IPS DF 19.7 (cell line): ENCODE measurements at places on chromosomes 6 and 20.

DNA sequence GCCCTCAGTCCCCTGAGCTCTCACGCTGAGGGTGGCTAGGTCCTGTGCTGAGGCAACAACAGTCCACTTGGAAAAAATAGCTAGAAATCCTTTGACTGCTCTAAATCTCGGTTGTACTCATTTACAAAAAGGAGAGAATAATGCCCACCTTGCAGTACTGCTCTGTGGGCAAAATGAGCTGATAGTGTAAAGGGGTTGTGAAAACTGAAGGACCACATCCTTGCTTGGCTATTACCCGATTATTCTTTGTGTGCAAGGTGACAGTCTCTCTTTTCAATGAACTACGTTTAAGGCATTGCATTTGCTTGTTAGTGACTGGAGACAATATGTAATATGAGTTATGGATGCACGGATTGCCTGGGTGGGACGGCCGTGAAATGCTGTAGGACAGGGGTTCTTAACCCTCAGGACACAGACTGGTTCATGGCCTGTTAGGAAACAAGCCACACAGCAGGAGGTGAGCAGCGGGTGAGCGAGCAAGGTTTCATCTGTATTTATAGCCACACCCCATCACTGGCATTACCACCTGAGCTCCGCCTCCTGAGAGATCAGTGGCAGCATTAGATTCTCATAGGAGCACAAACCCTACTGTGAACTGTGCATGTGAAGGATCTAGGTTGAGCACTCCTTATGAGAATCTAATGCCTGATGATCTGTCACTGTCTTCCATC, 14.6 kb downstream of the SAMD3 start:
- DNase-seq: no peak

DNA sequence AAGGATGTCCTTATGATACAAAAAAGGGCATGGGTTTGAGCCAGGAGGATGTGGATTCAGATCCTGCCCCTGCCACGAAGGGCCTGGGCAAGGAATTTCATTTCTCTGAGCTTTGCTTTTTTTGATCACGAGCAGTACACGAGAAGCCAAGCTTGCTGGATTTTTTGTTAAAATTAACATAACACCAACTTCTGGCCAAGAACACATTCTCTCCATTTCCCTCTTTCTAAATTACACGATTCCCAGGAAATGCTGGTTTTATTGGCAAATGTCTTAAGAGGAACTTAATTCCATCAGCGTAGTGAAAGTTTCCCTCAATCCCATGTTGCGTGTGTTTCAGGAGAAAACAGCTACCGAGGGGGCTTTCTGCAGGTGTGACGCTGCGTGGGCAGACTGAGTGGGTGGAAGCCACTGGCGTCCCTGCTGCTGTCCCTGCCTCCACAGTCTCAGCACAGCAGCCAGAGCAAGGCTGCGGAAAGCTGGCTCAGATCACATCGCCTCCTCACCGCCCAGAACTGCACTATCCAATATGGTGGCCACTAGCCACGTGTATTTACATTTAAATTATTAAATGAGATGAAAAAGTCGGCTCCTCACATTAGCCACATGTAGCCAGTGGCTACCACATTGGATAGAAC, 120.8 kb upstream of the INSM1 start:
- no peak for DNase-seq

- DNase-seq: no peak
These were observed 49.9 kb upstream of the PMEPA1 start for GRCh38 chr20:57759724-57760123.

DNA sequence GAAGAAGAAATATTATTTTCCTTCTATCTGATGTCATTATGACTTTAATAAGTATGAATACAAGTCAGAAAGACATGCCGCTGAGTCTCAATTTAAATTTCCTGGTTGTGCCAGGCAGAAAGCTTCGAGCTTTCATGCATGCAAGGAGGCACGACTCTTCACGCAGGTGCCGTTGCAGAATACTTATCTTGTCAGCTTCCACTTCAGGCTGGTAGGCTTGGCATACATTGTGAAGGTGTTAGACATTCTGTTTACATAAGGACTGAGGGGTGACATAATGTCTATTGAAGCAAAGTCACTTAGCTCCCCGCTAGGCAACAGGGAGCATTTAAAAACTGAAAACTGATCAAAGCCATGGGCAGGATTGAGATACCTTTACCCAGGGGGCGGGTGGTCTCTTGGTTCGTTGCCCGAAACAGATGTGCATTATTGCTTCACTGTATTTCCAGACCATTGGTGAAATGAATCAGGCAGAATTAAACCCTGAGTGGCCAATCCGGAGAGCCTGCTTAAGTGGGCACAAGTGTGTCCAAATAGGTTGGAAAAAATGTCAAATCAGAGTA, 16.4 kb downstream of the BMP6 start:
- DNase-seq: no peak

GRCh38 chr6:17971128-17972073, 16.0 kb downstream of the KIF13A start:
- no peak for DNase-seq

DNA sequence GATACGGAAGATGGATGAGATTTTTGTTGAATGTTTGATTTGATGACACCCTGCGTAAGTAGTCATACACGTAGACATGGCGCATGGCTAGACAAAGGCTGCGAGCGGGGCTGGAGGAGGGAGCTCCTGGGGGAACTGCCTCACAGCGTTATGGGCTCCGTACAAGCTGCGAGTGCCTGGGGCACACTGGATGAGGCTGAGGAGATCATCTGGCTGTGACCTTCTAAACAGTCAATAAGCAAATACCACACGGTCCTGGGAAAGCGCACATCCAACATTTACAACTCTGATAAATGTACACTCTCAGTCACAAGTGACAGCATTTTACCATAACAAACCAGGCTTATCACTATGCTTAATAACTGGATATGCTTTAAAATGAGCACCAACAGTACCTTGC, 37.1 kb downstream of the SMLR1 start:
- DNase-seq: no peak

DNA sequence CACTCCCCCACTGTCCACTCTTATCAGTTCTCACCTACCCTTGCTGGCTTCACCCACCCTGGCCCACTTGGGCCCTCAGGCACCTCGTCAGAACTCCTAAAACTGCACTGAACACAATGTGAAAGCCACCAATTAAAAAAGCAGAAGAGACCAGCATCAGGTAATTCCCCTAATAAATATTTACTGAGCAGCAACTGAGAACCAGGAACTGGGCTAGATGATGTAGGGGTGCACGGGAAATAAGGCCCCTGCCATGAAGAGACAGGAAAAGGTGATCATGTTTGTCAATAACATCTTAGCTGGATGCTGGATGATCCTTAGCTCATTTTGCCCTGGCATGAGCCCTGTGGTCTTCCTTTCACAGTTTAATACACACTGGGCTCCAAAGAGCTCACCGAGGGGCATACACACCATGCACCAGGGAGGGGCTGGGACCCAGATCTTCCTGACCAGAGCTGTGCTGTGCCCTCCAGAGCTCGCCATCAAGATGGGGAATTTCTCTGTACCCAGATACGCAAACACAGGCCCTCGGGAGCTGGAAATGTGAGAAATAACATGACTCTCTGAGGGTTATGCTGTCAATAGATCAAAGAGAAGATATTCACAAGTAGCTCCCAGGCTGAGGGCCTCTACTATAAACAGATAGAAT, 113.6 kb upstream of the SLC22A16 start:
- DNase-seq: no peak

- DNase-seq: no peak
These were observed 85.1 kb upstream of the JARID2 start for GRCh38 chr6:15160812-15161211.

DNA sequence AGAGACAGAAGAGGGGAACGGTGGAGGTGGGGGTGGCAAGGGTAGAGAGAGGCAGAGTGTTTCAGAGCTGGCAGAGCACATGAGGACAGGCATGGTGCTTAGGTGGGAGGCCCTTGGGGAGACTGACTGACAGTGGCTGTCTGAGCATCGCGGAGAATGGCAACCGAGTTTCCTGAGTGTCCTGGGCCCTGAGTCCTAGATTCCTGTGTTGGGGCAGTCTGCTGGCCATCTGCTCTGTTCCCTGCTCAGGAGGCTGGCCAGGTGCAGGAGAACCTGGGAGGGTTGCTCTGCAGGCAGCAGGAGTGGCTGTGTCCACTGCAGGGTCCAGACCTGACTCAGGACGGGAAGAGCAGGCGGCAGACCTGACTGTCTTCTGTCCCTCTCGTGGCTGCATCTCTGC, 248.9 kb downstream of the LRFN2 start:
- no peak for DNase-seq

GRCh38 chr20:49987868-49988690, 5.3 kb downstream of the SNAI1 start:
- DNase-seq: no peak

GRCh38 chr6:40626886-40627285, 39.7 kb upstream of the LRFN2 start:
- no peak for DNase-seq

- no peak for DNase-seq
These were observed 176.6 kb upstream of the ADGRB3 start for GRCh38 chr6:68458447-68458846.

DNA sequence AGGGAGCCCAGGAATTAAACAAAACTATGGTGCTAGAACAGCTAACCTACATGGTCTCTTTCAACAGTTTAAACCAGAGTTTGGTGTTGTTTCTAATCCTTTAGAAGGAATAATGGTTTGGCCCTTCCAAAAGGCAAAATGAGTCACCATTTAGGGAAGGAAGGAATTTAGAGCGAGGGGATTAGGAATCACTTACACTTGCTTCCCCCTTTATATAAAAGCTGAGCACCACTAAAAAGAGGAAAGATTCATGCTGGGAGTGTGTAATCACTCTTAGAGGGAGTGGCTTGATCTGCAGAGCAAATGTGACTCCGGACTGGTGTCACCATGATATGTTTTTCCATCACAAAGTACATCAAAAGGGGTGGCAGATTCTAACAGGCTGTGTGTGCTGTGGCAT, 63.6 kb downstream of the F13A1 start:
- no peak for DNase-seq

GRCh38 chr6:2155206-2155605, 90.2 kb downstream of the GMDS start:
- DNase-seq: no peak

- no peak for DNase-seq
These were observed 73.0 kb upstream of the BCLAF1 start for GRCh38 chr6:136362421-136363356.

DNA sequence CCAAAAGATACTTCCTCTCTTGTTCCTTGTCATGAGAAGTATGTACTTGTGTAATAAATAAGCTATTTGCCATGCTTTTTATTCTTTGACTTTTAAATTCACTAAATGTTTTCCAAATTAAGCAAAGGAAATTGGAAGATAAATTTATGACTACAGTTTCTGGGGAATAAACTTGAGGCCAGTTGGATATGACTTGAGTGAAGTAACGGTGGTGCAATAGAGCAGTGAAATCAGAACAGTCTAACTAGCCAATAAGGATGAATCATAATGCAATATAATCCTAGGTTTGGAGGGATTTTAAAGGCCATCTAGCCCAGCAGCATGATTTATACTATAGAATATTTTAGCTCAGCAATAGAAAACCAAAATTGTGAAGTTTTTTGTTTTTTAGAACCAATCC, 183.8 kb upstream of the TCF21 start:
- DNase-seq: no peak

DNA sequence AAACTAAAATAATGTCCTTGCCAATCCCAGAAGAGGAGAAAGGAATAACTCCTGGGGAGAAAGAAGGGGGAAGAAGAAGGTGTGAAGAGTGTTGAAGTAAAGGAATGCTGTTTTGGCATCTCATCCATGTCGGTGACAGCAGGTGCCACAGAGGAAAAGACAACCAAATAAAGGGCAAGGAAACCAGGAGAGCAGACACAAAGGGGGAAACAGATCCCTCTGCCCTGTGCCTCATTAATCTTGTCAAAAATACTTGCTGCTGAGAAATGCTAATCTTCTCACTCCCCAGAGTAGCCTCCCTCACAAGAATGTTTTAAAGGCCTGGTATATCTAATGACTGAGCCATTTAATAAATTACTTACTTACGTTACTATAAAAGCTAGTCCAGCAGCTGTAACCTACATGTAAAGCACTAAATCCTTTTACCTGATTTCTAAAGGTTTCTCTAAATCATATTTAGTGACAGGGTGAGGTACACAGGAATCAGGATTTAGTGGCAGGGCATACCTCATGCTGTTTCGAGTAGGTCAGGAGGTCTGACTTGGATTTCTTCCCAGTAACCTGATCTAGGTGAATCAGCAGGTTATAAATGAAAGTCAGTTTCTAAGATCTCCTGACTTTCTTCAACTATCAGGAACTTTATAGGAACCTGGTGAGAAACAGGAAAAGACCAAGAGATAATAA, 377.1 kb downstream of the CENPW start:
- DNase-seq: no peak

- no peak for DNase-seq
These were observed 206.9 kb downstream of the TMEM242 start for GRCh38 chr6:157116426-157116825.

DNA sequence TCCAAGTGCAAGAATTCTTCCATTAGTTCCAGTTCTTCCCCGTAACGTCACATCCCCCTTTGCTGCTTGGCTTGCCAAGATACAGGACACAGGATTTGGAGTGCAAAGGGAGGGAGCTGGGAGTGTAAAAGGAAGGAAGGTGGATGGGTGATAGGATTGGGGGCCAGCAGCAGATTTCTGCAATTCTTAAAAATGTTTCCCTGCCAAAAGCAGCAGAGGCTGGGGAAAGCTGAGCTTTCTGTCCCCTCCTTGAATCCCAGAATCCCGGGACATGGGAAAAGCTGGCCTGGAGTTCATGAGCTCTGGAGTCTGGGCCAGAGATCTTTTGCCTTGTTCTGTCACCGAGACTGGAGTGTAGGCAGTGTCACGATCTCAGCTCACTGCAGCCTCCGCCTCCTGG, 60.0 kb upstream of the EPB41L1 start:
- no peak for DNase-seq

DNA sequence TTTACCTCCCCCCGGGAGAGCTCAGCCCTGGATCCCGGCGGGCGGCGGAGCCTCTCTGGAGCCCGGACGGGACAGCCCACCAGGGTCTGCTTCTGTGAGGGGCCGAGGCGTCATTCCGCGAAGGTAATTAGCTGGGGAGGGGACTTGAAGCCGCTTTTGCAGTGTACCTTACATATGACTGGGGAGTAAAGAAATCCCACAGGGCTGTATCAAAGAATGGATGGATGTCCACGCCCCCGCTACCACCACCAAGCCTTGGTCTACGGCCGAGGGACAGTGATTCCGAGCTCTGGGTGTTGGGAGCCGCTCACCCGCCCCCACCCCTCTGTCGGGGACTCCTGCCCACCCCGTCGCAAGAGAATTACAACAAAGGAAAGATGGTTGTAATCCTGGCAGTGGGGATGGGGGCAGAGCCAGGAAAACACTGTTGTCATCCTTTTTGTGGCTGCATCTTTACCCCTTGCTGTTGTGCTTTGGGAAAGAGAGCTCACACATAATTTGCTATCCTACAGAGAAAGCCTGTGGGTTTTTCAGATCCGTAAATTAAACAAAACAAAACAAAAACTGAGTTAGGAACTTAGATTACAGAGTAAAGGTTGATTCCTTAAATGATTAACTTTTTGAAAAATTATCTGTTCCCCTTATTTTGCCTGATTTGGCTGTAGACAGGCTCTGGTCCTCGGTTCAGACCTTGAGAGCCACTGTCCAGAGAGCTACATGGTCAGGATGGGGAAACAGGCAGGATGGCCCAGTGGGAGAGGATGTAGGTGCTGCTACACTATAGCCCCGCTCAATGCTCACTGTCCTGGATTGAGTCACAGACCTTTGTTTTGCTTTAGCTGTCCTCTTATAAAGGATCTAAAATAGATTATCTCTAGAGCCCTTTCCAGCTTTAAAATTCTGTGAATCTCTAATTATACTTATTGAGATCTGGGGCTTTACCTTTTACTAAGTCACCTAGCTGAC, 997 bp upstream of the FBXO30 start:
- no peak for DNase-seq
